Left lobe of liver (tissue), 2 donors: ENCODE measurements at places on chromosomes 11 and 22. TPM values are rescaled to one million over a fixed set of nuclear protein-coding genes. Genes with fewer than 3 reads are reported as not detected.

The NAALADL1 gene
- 0.78 TPM for total RNA-seq

The KDM4E gene
- not detected for total RNA-seq

The GTSE1 gene
- 0.63 TPM for total RNA-seq

The FOLR3 gene
- total RNA-seq = 0.81 TPM

The ZBTB16 gene
- 160 TPM for total RNA-seq
